Vagina (tissue), 2 donors: ENCODE measurements at places on chromosomes 5 and 9.

DNA sequence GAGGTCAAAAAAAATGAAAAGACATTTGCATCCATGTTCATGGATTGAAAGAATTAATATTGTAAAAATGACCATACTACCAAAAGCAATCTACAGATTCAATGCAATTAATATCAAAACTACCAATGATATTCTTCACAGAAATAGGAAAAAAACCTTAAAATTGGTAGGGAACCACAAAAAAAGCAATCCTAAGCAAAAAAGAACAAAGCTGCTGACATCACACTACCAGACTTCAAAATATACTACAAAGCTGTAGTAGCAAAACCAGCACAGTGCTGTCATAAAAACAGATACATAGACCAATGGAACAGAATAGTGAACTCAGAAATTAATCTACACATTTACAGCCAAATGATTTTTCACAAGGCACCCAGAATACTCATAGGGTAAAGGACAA is 34.3 kb downstream of the RGMB start:
- DNase-seq: no peak
- no peaks in the 10 kb centered on the region for H3K4me1 ChIP-seq
- H3K4me3 ChIP-seq: no peak overlapping the region
- no peaks in the 10 kb centered on the region for H3K36me3 ChIP-seq

DNA sequence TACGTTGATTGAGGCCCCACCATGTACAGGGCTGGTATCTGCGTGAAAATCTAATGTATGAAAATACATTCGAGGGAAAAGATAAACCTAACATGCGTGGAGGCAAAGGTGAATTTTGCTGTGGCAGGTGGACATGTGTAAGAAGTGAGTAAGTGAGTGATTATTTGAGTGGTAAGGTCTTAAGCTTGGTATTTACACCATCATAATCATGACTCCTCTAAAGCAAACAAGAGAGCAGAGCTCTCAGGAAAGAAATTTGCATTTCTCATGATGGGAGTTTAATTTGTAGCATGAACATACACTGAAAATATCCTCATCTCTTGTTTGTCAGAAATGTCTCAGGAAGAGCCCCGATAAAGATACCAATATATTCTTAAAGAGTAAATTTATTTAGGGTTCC is 260.6 kb downstream of the PSAT1 start:
- no peak overlapping the region for H3K4me3 ChIP-seq

DNA sequence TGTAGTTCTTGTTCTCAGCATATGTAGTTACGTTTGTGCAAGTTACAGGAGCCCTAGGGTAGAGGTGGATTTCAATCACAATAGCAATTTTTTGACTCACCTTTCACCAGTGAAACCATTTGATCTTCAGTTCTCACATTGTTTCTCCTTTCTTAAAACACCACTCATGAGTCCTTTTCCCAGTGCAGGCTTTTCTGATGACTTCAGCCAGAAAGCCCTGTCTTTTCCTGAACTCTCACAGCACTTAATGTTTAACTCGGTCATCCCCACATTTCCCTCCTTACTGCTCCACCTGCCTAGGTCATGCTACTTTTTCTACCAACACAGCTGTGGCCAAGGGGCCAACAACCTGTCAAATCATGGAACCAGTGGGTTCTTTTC is 37.9 kb downstream of the ARHGEF28 start:
- H3K4me1 ChIP-seq: no peaks in the 10 kb centered on the region
- H3K4me3 ChIP-seq: no peak overlapping the region
- no peaks in the 10 kb centered on the region for H3K27me3 ChIP-seq
- no peak overlapping the region for H3K27ac ChIP-seq

GRCh38 chr9:102000956-102001355 is 262.5 kb upstream of the GRIN3A start:
- DNase-seq: no peak
- H3K4me3 ChIP-seq: no peak overlapping the region
- H3K36me3 ChIP-seq: no peaks in the 10 kb centered on the region

GRCh38 chr5:150522504-150523414 is 14.8 kb downstream of the NDST1 start:
- H3K4me1 ChIP-seq: peaks cover 56% of the 10 kb centered on the region
- H3K36me3 ChIP-seq: peaks cover 6% of the 10 kb centered on the region
- peak overlapping the region; percentile 24 for H3K27ac ChIP-seq
- H3K4me3 ChIP-seq: no peak overlapping the region
